Fibroblast of upper back skin (primary cell): ENCODE measurements at places on chromosomes 5 and 9.

- DNase-seq, result peak; percentile 93
Measured at GRCh38 chr5:79020861-79021561, 35.9 kb upstream of the ARSB start.

DNA sequence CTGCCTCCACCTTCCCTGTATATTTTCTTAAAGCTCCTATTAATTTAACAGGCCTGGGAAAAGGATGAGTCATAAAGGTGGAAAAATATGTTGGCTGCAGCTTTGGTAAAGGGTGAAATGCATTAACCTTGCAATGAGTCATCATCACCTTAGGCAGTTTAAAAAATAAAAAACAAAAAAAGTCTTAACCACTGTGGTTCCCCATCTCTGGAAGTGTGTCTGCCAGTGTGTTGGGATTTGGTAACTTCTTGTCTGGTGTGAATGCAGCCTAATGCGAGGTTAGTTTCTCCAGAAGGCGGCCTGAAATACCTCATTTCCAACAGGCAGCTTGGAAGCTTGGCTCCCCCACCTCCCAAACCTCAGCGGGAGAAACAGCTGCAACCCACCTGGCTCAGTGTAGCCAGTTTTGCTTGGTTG, 265.3 kb upstream of the GAS1 start:
- peak; percentile 66 for DNase-seq

DNA sequence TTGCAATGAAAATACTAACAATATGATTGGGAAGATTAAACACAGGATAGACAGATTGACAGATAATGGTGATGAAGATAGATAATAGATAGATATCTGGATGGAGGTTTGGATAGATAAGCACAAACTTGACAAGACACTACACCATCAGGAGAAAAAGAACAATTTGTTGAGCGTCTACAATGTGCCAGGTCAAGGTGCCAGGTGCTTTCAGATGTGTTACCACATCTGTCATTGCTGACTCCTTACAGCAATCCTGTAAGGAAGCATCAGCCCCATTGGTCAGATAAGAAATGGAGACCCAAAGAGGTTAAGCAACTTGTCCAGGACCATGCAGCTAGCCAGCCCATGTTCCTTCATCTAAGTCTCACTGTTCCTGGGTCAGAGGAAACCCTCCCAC, 1.6 kb upstream of the GABRP start:
- DNase-seq, result no peak

DNA sequence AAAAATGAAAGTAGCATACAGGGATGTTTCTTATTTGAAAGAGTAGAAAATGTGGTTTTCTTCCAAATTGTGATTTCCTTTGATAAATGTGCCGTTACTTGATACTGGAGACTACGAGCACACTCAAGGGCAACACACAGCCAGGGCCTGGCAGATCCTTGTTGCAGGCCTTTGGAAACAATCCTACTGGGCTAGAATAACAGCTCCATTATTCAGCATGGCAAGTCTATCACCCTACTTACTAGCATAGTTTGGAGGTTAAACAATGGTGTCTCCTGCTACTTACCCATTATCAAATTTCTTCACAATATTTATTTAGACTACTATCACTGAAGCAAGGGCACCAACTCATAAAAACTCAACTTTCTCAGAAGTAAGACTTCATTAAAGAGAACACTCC, 140.8 kb upstream of the ZNF608 start:
- DNase-seq, result no peak

GRCh38 chr5:138659561-138659960, 84.4 kb upstream of the HSPA9 start:
- DNase-seq, result no peak

DNA sequence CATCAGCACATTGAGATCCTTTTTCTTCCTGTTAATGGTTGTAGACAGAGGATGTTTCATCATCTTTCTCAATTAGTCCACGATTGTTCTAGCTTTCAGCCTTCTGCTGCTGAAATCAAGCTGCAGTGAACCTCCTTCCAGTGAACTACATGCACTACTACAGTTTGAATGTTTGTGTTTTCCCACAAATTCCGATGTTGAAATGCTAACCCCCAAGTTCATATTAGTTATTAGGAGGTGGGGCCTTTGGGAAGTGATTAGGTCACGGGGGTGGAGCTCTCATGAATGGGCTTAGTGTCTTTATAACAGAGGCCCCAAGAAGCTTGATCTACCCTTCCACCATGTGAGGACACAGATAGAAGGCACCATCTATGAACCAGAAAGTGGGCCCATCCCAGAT, 32.9 kb downstream of the NSG2 start:
- no peak for DNase-seq

GRCh38 chr9:19379697-19380046, 364 bp downstream of the RPS6 start:
- no peak for DNase-seq

DNA sequence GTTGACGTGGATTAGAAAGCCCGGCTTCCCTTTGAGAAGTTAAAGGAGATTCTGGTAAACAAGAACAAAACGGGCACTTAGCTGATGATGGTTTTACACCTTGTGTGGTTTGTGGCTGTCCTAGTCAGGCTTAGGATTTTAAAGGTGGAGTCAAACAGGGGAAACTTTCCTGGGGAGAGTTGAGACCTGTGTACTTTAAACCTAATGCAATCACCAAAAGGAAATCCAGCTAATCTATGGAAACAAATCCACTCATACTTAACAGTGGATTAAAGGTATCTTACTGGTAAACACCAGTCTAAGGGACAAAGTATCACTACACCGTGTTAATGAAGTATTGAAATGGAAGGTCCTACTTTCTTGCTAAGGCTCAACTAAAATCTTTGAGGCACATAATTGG, 150.3 kb upstream of the PCA3 start:
- DNase-seq, result no peak

- DNase-seq, result no peak
Measured at GRCh38 chr5:488744-489688, 35.2 kb downstream of the SLC9A3 start.

GRCh38 chr9:121282277-121283079, 14.5 kb downstream of the GSN start:
- DNase-seq, result peak; percentile 85

DNA sequence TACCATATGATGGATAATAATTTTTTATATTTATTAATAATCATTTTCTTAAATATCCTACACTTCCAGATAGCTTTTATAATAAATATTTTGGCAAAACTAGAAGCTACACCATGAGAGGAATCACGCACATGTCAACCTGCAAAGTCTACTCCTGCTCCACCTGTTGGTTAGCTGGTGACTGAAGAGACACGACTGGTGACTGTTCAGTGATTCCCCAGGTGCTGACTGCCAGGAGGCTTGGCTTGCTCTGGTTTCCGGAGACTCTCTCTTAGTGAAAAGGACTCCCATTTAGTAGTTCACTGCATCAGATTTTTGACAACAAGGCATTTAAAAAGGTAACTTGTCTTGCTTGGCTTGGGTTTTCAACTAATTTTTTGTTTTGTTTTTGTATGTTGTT, 20.9 kb downstream of the GZMA start:
- no peak for DNase-seq

DNA sequence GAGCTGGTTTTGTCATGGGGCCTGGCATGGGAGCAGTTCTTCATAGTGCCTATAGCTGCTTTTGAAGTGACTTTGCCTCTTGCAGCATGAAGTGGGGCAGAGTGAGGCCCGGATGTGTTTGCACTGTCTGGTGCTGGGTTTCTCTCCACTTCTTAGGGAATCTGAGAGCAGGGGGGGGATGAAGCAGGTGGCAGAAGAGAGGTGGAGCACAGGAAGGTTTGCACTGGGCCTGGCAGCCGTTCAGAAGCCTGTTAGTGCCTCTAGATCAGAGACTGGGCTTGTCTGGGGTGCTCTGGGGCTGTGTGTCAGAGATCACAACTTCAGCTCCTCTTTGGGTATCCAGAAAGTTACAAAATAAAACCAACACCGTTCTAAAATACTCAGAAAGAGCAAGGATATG, 18.4 kb downstream of the USP20 start:
- no peak for DNase-seq

DNA sequence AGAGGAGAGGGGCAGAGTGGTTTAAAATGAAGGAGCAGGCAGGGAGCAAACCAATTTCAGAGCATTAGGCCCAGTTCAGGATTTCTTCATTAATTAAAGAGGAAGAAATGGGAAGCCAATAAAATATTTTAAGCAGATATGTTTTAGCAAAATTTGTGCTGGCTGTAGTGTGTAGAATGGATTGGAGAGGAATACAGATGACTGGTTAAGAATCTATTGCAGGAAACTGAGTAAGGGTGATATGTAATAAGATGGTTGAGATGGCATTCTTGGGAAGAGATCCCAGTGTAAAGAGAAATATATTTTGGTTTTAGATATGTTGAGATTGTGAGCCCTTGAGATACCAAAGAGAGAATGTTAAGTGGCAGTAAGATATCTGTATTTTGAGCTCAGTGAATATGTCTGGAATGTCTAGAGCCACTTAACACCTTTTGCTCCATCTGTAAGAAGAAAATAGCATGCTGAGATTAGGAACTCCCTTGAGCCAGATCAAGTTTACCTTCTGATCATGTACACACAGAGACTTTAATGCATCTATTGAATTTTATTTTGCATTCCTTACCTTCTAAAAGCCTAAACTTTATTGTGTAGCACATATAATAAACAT, 79.5 kb upstream of the SLC27A6 start:
- no peak for DNase-seq

DNA sequence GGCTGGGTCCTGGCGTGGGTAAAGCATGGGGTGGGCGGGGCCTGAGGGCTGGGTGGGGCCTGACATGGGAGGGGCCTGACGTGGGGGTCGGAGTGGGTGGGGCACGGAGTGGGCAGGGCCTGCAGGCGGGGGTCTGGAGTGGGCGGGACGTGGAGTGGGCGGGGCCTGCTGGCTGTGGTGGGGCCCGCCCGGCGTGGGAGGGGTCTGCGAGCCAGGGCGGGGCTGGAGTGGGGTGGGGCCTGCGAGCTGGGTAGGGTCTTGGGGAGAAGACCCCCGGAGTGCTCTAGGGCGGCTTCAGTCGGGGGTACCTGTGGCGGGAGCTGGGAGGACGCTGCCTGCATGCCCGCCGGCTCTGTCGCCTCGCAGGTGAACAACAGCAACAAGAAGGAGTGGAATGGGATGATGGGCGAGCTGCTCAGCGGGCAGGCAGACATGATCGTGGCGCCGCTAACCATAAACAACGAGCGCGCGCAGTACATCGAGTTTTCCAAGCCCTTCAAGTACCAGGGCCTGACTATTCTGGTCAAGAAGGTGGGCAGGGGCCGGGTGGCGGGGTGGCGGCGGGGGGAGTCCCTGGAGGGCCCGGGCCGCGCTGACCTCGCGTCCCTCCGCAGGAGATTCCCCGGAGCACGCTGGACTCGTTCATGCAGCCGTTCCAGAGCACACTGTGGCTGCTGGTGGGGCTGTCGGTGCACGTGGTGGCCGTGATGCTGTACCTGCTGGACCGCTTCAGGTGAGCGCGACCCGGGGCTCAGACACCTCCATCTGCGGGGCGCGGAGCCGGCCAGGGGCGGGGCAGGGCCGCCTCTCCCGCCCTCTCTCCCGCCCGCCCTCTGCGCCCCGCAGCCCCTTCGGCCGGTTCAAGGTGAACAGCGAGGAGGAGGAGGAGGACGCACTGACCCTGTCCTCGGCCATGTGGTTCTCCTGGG, 8.0 kb downstream of the LRRC26 start:
- no peak for DNase-seq

DNA sequence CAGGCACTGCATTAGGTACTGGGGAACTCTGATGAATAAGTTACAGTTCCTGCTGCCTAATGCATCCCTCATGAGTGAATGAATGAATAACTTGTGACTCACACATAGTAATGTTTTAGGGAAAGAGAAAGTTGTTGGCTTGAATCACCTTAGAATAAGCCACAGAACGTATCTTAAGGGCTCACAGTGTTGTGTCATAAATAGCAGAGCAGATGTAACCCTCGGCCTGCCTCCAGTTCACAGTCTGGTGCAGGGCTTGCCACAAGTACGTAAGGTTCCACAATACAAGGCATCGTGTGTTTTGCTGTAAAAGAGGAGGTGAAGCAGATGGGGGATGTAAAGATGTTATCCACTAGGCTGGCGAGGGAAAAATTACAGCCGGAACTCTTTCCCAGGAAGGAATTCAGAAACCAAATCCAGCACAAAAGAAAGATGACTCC, 218.7 kb downstream of the TRPM3 start:
- DNase-seq, result peak; percentile 99

DNA sequence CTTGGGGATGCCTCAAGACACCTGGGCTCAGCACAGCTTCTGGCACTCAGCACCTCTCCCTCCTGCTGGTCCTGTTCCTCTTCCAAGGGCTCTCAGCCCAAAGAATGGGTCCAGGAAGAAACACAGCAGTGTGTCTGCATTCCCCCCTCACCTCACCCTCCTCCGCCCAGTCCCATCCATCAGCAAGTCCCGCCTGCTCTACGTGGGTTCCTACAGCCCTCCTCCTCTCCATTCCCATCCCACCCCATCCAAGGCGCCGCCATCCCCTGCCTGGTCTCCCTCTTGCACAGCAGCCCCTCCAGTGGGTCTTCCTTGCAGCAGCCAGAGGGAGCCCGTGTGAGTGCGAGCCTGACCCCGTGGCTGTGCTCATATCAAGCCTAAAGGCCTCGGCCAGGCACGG, 52.3 kb upstream of the RPL26L1 start:
- DNase-seq, result no peak

- peak; percentile 12 for DNase-seq
Measured at GRCh38 chr5:166624573-166624972, 1666.9 kb upstream of the WWC1 start.

- DNase-seq, result peak; percentile 55
Measured at GRCh38 chr5:60147791-60148190, 254.3 kb upstream of the PDE4D start.

GRCh38 chr5:106825374-106825773, 845.4 kb downstream of the EFNA5 start:
- peak; percentile 2 for DNase-seq

GRCh38 chr5:652773-653350, 40.3 kb downstream of the TPPP start:
- DNase-seq, result no peak

DNA sequence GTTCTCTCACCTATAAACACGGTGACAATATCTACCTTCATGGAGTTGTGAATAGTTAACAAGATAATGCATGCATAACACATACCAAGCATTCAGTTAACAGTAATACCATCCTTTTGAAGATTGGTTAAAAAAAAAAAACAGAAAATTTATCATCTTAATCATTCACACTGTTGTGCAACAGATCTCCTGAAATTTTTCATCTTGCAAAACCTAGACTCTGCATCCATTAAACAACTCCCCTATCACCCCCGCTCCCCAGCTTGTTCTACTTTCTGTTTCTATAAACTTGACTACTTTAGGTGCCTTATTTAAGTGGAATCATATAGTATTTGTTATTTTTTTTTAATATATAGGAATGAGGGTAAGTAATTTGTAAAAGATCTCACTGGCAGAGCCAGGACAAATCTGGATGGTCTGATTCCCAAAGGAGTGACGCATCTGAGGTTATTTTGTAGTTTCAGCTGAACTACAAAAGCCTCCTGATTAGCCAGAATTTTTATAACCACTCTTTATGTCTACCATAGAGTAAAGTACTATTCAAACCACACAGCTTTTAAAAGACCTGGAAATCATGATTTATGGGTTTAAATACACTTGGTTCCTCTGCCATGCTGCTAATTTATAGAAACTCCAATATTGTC, 93.0 kb downstream of the FANCC start:
- DNase-seq, result peak; percentile 43
